A549 (cell line): ENCODE measurements at places on chromosomes 2 and 18.

DNA sequence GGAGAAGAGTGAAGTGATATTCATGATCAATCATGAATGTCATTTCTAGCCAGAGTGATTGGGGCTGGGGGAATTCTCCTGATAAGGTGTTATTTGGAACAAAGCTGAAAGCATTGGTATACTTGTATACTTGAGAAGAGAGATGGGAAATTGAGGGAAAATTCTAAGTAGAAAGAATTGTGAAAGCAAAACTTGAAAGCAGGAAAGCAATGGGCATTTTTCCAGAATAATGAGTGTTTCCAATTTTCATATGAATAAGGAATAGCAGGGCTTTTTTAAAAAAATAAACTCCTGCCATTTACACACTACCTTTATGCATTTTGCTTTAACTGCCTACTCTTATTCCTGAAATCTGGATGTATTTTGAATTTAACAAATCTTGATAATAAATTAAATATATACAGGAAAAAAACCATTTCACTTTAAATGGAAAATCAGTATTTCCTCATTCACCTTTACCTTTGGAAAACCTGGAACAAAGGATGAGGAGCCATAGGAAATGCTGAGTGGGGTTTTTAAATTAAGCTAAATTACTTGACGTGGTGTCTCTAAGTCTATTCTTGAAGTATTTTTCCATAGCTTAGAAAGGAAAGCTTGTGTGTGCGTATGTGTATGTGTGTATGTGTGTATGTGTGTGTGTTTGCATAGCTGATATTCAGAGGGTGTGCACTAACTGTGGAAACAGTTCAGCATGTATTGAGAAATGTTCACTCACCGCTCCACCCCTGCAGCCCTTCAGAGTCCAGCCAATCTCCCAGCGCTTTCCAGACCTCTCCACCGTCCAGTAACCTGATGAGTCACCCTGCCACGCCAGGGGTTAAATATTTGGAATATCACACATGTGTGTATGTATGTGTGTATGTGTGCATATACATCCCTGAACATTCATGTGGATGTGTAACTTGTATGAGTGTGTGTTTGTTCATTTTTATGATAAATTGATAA is 427.3 kb downstream of the THSD7B start:
- no peak for DNase-seq

- no peak for DNase-seq
Measured at GRCh38 chr2:61520261-61520660, 17.9 kb downstream of the XPO1 start.

- DNase-seq: no peak
Measured at GRCh38 chr2:53096351-53096750, 671.3 kb upstream of the CHAC2 start.

GRCh38 chr2:80393991-80394390 is 89.4 kb upstream of the LRRTM1 start:
- no peak for DNase-seq
